Thymus (tissue), 14 donors: ENCODE measurements at places on chromosomes 5 and 9. TPM values are rescaled to one million over a fixed set of nuclear protein-coding genes. Genes with fewer than 3 reads are reported as not detected.

Gene QRFP
- 0.05 TPM for total RNA-seq

Gene TIMD4
- 25.4 TPM for total RNA-seq

Gene GLIPR2
- total RNA-seq = 19.8 TPM

Gene PCDHB15
- 0.33 TPM for total RNA-seq

Gene CKS2
- 245 TPM for total RNA-seq

Gene ENTREP1
- total RNA-seq = 4.1 TPM

Gene RMND5B
- total RNA-seq = 24.7 TPM
